ENCODE measurements at places on chromosomes 4 and X.

DNA sequence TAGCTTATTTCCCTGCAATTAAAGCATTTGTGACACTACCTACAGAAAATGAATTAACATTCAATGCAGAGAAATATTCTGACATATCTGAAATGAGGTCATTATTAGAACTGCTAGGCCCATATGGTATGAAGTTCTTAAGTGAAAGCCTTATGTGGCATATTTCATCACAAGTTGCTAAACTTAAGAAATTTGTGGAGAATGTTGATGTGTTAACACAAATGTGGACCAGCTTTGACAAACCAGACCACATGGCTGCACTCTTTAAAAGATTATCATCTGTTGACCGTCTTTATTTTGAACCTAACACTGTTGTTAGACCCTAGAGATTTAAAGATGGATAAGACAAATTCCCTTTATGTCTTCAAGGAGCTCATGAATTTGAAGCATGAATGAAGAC lies 1024.1 kb downstream of the RPA4 start:
- no peak for DNase-seq

DNA sequence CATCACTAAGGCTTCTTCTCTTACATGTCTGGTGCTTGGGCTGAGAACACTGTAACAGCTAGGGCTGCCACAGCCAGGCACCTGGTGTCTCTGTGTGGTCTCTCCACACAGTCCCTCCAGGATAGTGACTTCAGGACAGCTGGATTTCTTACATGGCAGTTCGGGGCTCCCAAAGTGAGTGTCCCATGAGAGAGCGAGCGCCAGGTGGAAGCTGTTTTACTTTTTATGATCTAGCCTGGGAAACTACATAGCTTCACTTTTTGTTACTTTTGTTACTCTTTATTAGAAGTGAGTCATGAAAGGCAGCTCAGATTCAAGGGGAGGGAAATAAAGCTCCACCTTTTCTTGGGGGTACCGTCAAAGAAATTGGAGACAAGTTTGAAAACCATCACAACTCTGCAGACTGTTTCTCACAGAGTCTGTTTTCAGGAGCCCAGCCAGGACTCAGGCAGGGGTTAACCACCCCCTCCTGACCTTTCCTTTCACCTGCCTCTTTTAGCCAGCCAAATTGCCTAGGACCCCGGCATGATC lies 373.0 kb downstream of the MID1IP1 start:
- DNase-seq = no peak

GRCh38 chr4:53937918-53938317 lies 126.5 kb downstream of the CHIC2 start:
- DNase-seq = no peak

DNA sequence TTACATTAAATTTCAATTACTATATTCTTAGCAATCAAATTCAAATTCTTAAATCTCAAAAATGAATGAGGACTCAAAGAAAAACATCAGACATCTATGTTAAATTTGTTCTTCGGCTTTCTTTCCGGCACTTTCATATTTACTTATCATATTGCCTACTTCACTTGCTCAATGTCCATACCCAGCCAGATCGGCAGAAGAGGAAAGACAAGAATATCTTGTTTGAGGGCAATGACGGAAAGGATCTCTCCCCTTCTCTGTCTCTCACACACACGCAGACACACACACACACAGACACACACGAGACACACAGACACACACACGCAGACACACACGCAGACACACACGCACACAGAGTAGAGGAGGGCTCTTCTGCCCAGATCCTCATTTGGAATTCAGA lies 13.2 kb upstream of the IRF2 start:
- no peak for DNase-seq

DNA sequence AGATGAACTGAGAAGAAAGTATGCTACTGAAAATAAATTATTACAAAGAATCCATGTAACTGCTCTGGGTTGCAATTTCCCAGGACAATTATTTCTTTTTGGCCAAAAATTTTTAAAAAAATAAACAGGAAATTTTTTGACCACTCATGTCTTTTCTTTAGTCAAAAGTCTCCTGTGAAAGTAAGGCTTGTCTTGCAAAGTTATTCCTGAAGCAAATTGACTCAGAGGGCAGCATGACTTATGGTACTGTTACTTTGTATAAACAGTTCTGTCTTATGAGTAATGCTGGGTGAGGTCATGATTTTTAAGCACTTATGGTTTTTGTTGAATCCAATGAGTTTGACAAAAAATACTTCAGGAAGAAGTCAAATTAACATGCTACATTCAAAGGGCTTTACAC lies 292.8 kb upstream of the ARSJ start:
- no peak for DNase-seq

DNA sequence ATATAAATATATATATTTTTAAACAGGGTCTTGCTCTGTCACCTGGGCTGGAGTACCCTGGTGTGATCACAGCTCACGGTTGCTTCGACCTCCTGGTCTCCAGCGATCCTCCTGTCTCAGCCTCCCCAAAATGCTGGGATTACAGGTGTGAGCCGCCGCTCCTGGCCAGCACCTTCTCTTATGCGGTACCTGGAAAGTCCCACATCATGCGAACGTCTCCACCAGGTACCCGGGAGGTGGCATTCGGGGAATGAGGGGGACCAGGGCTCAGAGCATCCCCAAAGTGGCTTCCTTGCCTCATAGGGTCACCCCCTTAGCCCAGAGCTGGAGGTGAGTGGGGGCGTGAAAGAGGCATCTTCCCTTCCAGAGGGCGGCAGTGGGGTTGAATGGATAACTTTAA lies 84.0 kb upstream of the PPP2R3B start:
- no peak for DNase-seq

DNA sequence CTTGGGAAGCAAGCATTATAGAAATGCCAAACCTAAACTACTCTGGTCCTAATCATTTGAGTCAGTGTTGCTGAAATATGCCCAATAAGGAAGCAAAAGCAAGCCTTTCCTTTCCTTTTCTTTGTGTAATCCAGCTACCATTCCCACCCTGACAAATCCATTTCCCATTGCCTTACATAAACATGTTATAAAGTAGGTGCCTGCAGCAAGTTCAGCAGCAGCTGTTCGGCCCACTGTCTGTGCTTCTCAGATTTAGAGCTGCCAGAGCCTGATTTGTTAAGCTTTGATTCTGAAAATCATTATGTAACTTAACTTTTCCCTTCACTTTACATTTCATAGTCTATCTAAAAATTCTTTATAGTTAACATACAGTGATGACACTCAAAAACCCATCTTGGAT lies 148.6 kb downstream of the EPHA5 start:
- no peak for DNase-seq

DNA sequence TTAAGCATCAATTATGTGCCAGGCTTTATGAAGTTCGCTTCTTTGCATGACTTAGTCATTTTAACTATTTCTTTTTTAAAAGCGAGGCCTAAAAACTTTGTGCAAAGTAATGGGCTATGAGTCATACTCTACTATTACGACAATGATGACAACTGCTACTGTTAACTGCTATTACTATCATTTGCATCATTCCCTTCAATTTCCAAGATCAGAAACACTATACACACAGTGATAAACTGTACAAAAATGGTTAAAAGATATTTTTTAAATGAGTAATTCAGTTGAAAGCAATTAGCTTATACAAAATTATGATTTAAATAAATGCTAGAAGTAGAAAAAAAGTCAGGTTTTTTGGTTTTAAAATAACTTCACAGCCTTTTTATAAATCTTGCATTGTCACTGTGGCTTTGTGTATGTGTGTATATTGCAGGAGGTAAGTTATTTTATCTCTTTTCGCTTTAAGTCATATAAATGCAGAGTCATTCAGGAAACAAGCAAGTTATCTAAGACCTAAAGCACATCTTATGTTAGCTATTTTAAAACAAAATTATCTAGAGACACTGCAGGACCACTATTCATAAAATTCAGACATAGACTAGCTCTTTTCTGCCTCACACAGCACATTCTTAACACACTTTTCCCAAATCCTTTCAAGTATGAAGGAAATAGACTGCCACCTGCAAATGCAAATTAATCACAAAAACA lies 18.5 kb upstream of the CXCL3 start:
- no peak for DNase-seq

GRCh38 chr4:1757836-1758235 lies 35.3 kb upstream of the FGFR3 start:
- DNase-seq = no peak

- DNase-seq = no peak
Measured at GRCh38 chrX:69066021-69066757, 99.1 kb downstream of the PJA1 start.

DNA sequence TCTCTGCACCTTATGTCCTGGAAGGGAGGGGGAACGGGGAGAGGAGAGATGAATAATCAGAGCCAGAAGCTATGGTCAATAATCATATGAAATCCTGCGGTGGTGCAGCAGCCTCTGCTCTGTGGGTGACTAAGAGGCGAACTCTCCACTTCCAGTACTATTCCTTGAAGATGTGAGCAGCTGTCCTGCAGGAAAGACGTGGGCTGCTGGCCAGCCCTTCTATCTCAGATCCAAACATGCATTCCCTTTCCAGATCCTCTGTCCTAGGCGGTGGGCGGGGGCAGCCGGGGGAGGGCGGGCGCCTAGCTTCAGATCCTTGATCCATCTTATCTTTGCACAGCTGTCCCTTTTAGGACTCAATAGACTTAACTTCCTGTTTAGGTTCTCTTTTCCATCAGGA lies 34.5 kb downstream of the SPINK2 start:
- DNase-seq = no peak

DNA sequence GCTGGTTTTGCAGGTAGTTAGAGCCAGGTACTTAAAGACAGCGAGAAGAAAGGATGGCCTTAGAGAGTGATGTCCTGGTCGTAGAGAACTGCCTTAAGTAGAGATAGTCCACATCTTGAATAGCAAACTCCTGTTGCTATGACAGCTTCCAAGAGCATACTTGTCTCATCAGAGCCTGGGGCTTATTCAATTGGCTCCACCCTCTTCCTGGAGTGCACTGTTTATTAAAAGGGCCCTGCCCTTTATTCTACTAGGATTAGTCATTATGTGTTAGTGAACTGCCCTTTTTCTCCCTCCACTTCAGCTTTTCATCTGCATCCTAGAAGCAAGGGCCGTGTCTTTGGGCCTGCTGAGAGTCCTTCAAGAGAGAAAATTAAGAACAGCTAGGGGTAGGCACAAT lies 94.5 kb upstream of the EOLA2 start:
- DNase-seq = no peak

- no peak for DNase-seq
Measured at GRCh38 chr4:58602022-58602421, 1491.8 kb upstream of the IGFBP7 start.

GRCh38 chr4:25826074-25826752 lies 36.6 kb downstream of the SEL1L3 start:
- DNase-seq = no peak

GRCh38 chrX:151458824-151459223 lies 61.8 kb downstream of the VMA21 start:
- DNase-seq = no peak

- DNase-seq = no peak
Measured at GRCh38 chr4:109994415-109994827, 81.7 kb downstream of the EGF start.

DNA sequence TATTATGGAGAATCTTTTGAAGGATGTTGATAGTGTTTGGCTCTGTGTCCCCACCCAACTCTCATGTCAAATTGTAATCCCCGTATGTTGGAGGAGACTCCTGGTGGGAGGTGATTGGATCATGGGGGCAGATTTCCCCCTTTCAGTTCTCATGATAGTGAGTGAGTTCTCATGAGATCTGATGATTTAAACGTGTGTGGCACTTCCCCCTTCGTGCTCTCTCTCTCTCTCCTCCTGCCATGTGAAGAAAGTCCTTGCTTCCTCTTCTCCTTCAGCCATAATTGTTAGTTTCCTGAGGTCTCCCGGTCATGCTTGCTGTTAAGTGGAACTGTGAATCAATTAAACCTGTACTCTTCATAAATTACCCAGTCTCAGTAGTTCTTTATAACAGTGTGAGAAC lies 166.1 kb upstream of the NUDT6 start:
- no peak for DNase-seq

GRCh38 chrX:7711167-7711566 lies 131.8 kb upstream of the VCX start:
- DNase-seq = no peak

GRCh38 chr4:134365852-134366251 lies 164.3 kb upstream of the PABPC4L start:
- DNase-seq = no peak
